NCI-H1092 (cell line): ENCODE measurements at places on chromosomes 6 and 20.

- no peak for DNase-seq
Measured at GRCh38 chr6:161434350-161434749, 160.5 kb upstream of the AGPAT4 start.

- no peak for DNase-seq
Measured at GRCh38 chr6:103027271-103027931, 1633.9 kb downstream of the GRIK2 start.

DNA sequence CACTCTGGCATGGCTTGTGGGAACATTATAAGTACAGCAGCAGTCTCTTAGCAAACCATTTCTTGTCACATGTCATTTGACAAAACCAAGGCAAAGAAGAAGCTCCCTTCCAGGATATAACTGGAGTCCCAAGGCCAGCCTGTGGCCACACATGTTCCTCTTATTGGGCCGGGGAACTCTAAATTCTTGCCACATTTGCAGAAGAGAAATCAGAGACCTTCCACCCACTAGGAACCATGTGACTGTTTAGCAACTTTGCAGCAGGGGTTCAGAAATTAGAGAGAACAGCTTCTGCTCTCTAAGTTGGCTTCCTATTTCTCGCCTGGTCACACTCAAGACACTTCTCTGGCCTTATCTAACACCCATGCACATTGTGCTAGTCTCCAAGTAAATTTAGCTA, 20.4 kb upstream of the MEP1A start:
- no peak for DNase-seq

DNA sequence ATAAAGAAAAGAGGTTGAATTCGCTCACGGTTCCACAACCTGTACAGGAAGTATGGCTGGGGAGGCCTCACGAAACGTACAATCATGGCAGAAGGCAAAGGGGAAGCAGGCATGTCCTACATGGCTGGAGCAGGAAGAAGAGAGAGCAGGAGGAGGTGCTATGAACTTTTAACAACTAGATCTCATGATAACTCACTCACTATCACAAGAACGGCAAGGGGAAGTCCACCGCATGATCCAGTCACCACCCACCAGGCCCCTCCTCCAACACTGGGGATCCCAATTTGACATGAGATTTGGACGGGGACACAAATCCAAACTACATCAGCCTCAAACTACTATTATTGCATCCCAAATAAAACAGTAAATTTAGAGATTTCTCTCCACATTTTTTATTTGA, 53.6 kb upstream of the CST7 start:
- DNase-seq = no peak

- no peak for DNase-seq
Measured at GRCh38 chr6:2853769-2854395, 12.2 kb upstream of the SERPINB1 start.

DNA sequence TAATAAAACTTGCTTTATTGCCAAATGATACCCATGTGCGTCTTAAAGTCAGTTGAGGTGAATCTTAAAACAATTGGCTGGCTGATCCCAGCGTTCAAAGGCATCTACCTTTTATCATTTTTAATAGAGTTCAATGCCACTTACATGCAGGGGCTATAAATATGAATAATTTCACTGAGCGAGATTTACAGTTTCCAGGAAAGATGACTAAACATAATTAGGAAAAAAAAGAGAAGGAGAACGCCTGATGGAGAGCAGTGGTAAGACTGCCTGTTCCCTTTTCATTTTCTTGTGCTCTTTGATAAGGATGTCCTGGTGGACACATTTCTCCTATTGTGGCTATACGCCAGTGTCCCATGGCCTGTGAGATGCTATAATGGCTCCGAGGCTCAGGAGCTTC, 139.9 kb upstream of the SLC22A23 start:
- DNase-seq = no peak

GRCh38 chr6:133632206-133632605, 256.7 kb upstream of the TCF21 start:
- DNase-seq = no peak

DNA sequence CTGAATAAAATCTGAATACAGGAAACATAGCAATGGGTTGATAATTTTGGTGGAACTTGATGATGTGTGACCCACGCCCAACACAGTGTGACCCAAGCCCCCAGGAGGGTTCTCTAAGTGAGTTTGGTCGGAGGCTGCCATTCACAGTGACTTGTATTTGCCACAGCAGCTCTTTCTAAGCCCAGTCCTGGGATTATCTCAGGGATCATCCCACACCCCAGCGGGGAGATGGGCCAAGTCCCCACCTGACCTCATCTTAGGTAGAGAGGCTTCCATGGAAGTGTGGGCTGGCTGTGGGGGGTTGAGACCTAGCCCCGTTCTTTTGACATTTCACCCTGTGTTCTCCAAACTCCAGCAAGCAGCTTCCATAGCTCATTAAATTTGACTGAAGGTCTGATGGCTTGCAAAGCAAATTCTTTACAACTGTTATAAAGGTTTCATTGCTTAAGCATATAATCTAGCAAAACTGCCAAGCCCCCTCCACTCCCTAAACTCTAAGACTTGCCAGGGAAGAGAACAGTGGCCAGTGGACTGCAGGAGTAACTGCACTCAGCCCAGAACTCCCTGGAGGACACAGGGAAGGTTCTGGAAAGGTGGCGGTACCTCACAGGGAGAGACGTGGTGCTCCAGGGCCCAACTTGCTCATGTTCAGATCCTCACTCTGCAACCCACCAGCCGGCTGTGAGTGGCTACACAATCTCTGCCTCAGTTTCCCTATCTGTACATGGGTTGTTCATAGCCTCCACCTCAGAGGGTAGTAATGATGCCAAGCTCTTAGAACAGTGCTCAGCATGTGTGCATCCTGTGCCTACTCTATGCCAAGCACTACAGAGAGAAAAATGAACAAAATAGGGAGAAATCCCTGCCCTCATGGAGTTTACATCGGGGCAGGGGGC, 1.0 kb upstream of the PCK1 start:
- no peak for DNase-seq

DNA sequence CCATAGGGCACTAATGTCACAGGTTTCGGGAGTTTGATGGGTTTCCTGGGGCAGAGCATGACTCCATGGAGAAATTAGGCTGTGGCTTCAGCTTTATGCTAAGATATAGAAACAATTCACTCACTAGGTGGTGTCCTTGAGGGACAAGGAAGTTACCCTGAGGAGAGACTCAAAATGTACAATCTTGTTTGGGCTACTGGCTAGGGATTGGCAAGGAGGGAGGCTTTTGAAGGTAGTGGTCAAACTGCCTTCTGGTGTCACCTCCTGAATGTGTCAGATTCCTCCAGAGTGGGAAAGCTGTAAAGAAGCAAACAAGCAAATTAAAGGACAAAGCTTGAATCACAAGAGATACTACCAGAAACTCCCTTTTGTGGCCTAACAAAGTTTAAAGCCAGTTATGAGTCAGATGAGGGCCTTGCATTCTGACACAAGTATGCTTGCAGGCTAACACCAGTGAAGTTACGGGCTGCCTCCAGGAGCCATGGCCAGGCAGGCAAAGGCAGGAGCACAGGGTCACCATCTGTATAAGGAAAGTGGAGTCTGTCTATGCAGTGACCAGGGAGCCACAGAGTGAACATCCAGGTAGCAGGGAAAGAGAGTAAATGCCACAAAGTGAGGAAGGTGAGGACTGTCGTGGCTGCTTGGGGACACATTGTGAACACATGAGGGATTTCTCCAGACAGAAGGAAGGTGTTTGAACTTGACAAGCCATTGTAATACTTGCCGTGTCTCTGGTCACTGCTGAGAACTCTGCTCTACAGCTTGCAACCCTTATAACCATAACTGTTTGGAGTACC, 107.7 kb upstream of the DTNBP1 start:
- no peak for DNase-seq

DNA sequence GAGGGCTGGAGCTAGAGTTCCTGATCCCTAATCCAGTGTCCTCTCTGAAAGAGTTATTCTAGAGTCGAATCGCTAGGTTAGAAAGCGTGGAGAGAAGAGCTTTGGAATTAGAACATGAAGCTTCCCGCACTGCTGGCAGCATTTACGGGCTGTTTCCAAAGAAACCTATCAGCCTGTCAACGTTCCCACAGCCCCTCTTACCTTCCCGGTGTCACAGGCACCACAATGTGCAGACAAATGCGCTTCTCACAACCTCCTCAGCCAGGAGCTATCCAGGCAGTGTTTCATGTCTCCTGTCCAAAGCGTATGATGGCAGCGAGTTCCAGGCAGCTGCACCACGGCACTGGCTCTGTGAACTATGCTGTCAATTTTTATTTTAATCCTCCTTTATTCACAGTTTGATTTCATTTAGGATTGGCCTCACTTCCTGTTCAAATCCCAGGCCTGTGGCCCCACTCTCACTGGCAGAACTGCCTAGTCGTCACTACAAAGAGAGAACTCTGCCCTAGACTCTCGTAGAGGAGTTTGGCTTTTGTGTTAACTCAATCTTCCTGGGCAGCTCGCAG, 322.8 kb upstream of the SOX4 start:
- DNase-seq = no peak

GRCh38 chr20:11048739-11049138, 374.9 kb upstream of the JAG1 start:
- DNase-seq = no peak

DNA sequence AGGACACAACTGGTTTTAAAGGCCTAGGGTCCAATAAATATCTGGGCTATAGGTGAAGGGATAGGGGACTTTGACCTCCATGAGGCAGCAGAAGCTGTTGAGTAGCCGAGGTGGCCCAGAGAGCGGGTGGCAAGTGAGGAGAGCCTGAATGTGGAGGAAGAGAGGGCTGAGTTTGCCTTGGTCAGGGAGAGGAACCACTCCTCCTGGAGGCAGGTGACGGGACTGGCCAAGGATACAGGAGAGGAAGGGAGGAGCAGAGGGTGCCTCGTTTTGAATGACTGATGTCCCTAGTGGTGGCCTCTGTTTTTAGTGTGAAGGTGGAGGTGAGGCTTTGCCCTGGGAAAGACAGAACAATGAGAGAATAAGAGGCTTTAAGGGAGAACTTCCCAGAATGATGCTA, 19.1 kb upstream of the AAR2 start:
- no peak for DNase-seq
